ENCODE measurements at places on chromosomes 5 and 9.
A peak's percentile ranks its signal among the peaks of the same experiment; 100 is the strongest.

GRCh38 chr5:73121119-73121463 lies 716 bp downstream of the TMEM171 start:
- no peak for DNase-seq

DNA sequence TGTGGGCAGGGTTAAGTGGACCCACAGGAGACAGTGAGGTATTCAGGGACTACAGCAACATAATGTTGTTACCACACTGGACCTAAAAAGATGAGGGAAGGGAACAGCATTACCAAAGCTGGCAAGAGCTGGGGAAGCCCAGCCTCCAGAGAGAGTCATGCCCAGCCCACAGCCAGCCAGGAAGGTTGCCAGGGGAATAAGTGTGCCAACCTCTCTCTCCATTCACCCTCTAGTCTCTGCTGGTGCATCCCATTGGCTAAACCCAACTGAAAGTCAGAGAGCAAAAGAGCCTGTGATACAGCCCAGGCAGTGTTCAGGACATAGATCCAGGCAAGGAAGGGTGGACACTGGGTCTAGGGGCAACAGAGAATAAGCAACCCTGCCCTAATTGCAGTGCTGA lies 35.8 kb upstream of the AFAP1L1 start:
- no peak for DNase-seq

GRCh38 chr5:72125271-72125940 lies 18.1 kb downstream of the MAP1B start:
- DNase-seq, result no peak

DNA sequence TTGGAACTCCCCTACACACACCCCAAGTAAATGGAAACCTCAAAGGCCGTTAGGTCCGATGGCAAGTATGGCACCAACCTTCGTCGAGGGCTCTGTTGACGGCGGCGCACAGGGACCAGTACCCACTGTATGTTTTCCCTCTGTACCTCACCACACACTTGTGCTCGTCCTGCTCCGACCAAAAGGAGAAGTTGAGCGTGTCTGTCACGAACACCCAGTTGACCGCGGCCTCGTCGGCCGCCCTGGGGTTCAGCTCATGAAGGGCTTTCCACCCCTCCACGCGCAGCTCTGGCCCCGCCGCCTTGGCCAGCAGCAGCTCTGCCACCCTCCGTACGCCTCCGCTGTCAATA lies 24.0 kb downstream of the HNRNPK start:
- DNase-seq, result no peak

DNA sequence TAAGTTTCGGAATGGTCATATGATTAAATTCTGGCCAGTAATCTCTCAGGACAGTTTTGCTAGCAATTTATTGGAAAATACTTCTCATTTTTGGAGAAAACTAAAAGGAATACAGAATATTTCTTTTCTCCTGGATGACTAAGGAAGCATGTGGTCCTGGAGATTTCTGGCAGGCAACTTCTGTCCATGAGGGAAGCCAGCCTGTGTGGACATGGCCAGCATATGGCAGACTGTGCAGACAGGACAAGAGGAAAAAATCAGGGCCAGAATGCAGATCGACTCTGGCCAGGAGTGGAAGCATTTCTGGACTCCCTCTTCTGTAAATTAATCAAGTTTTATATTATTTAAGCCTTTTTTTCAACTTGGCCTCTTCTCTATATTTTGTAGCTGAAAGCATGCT lies 100.4 kb upstream of the CDH18 start:
- no peak for DNase-seq

GRCh38 chr9:93480728-93481324 lies 27.4 kb upstream of the FAM120AOS start:
- no peak for DNase-seq

DNA sequence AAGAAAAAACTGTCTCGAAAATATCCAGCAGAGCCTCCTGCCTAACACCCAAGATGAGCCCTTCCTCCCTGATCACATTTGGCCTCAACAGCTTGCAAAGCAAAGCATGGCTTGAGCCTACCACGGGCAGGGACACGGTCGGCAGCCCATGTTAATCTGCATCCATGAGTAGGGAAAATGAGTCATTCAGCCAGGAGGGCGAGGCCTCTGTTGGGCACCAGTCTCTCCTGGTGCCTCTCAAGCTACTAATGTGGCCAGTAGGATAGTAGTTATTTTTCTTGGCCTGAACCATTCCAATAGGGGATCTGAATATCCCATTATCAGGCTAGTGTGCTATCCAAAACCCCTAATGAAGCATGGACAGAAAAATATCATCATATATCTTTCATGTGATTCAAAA lies 43.0 kb upstream of the SHB start:
- DNase-seq, result peak; percentile 8

DNA sequence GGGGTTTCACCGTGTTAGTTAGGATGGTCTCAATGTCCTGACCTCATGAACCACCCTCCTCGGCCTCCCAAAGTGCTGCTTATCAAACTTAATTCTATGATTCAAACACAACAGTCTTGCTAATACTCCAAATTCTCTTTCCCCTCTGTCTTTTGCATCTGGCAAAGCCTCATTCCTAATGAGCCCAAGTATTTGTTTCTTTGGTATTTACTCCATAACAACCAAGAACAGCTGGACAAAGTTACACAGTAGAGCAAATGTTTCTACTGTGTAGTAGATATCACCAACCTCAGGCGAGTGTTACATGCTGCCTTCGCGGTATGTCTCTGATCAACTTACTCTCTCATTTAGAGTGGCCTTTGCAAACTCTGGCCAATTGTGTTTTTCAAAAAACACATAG lies 195.8 kb upstream of the KCNN2 start:
- DNase-seq, result no peak

- DNase-seq, result no peak
Measured at GRCh38 chr9:92313624-92314012, 11.5 kb downstream of the NOL8 start.

DNA sequence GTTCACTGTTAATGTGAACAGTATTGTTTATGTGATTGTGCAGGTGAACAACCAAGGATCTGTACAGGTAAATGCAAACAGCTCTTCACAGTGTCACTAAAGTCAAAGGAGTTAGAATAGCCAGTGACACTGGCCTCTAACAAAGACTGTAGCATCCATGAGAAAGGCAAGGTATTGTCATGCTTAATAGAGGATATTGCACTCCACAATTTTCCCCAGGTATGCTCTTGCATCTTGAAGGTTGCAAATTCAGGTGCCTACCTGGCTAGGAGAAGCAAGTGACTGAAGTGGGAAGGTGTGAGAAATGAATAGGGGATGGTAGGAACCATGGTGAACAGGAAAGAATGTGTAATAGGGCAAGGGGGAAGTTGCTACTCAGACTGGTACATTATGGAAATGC lies 101.2 kb upstream of the EFNA5 start:
- DNase-seq, result no peak

GRCh38 chr5:32713361-32713769 lies 2.2 kb downstream of the NPR3 start:
- no peak for DNase-seq

DNA sequence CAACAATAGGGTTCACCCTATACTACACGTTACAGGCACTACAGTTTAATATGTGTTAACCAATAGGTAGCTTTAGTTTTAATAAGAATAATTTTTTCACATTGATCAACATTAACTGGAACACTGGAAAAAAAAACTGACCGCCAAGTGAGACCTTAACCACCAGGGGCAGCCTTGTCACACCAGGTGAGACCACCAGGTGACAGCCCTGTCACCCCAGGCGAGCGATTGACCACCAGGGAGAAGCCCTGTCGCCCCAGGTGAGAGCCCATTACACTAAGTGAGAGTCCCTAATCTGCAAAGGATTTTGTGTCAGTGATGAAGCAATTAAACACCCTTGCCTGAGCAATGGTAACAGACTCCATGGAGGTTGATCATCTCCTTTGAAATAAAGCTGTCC lies 75.4 kb upstream of the SYK start:
- no peak for DNase-seq

GRCh38 chr5:35363387-35363965 lies 133.2 kb upstream of the PRLR start:
- DNase-seq, result no peak

- no peak for DNase-seq
Measured at GRCh38 chr5:143066556-143067281, 296.5 kb downstream of the ARHGAP26 start.

- no peak for DNase-seq
Measured at GRCh38 chr5:123928401-123928800, 416.4 kb downstream of the CSNK1G3 start.

- no peak for DNase-seq
Measured at GRCh38 chr5:95066048-95066447, 218.8 kb downstream of the MCTP1 start.
